ENCODE measurements at places on chromosomes 7 and 10.

GRCh38 chr10:114174695-114175188, 739 bp upstream of the CCDC186 start:
- DNase-seq: peak; percentile 58

DNA sequence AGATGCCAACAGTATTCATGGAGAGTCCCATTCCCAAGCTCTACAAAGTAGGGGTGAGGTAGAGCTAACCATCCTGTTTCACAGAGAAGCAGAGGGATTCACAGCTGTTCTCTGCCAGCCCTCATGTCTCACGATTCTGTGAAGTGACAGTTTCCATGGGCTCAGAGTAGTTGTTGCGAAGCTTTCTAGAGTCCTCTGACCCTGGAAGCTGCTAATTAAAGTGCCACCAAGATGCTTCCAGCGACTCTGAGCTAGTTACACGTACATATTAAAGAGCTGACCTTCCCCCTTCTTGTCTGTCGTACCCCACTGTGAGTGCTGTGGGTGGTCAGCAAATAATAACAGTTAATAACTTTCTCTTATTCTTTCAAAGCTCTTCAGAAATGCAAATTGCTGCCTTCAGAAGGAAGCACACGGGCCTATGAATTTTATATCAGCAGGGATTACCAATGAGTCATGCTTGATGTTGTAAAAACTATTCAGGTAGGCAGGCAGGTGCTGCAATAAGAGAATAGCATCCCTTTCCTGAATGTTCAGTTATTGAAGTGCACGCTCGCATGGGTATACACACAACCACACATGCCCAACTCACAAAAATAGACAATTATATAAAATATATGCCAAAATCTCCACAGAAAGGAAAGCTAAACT, 34.1 kb downstream of the DNAJB9 start:
- no peak for DNase-seq

GRCh38 chr7:1537535-1538412, 7.3 kb downstream of the MAFK start:
- peak; percentile 79 for DNase-seq

GRCh38 chr10:132187430-132188138, 836 bp downstream of the DPYSL4 start:
- no peak for DNase-seq

DNA sequence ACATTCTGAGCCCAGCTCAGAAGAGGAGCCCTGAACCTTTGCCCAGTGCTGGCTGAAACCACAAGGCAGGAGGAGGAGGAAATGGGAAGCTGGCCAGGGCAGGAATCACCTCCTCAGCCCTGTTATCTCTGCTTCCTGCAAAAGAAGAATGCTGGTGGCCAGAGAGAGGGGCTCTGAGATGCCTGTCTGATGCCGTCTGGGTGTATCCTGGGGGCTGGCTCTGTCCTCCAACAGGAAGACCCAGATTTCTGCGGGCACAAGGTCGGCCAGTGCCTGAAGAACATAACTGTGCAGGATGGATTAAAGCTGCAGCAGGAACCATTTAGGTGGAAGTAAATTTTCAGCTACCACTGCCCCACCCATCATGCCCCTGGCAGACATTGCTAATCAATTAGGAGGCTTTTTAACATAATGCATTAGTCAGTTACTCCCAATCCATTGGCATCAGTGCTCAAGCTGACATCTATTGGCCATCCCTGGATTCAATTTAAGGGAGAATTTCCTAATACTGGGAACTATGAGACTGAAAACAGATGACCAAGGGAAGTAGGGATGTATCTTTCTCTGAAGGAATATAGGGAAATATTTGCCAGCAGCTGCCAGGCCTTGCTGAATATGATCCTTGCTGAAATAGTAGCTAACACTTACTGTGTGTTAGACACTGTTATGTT, 67.7 kb downstream of the COL13A1 start:
- no peak for DNase-seq

Measured in hematopoietic multipotent progenitor cell treated with erythropoietin and hydrocortisone succinate and interleukin-3 and kit ligand, for 6 days (in vitro differentiated cells).